ENCODE measurements at places on chromosomes 1 and 21.

GRCh38 chr21:40731206-40731605, 115.8 kb downstream of the DSCAM start:
- no peak for DNase-seq

DNA sequence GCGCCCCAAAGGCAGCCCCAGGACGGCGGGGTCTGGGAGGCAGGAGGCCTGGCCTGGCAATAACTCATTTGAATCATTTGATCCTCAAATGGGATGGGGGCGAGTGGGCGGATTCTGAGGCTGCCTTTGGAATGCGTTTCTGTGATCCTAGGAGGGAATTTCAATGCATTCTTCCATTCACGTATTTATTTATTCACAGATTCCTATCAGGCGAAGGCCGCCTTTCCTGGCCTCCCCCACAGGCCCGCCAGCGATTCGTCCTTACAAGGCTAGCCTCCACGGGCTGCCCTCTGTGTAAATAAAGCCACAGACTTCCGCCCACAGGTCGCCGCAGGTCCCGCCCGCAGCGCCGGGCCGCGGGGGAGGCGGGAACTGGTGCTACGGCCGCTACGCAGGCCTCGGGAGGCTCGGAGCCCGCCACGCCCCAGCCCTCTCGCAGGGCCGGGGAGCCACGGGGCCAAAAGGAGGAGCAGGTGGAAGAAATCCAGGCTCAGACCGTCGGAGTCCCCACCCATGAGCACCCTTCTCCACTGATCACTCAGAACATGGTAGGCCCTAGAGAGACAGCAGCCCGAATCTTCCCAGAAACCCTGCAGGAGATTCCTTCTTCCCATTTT, 31.3 kb upstream of the JUN start:
- peak; percentile 58 for DNase-seq

DNA sequence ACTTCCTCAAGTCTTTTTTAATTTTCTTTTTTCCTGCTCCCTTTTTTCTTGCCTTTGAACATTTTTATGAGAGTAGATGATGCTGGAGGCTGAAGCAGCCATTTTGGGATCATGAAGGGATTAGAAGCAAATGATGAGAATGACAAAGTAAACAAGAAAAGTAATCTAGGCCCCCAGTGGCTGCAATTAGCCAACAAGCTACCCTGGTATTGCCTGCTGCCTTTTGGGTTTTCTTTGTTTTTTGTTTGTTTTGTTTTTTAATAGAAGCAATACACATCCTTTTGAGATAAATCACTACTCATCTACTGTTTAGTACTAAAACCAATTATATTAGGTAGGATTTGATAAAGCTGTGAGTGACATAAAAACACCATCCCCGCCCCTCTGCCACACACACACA, 280.7 kb upstream of the ADGRL2 start:
- DNase-seq = no peak

GRCh38 chr21:41958886-41959563, 5.2 kb upstream of the C2CD2 start:
- DNase-seq = peak; percentile 13

DNA sequence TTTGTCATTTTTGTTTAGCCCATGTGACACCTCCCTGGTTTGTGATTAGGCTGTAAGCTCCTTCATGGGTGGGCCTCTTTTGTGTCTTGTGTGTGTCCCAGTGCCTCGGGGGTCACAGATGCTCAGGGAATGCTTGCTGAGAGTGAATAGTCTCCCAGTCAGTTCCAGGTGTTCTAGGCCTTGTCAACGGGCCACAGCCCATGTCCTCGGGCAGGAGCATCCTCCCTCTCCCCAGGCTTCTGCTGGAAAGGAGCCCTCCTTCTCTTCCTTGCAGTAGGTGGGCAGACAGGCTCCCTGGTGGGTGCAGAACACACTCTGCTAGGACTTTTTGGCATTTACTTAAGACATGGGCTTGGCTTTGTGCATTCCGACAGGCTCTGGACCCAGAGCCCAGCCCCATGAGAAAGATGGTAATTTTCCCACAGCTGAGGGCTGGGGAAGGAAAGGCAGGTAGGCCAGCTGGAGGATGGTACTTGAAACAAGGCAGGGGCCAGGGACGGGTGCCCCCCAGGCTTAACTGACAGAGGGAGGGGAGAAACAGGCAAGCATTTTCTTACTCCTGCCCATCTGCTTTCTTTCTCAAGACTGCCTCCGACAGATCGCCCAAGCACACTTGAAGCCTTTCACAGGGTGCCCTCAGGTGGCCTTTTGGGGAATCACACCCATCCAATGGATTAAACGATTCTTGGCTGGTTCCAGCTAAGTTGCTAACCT, 7.1 kb upstream of the CPLANE2 start:
- DNase-seq = peak; percentile 87

GRCh38 chr1:1622010-1622787, 6.9 kb downstream of the MIB2 start:
- DNase-seq = no peak

DNA sequence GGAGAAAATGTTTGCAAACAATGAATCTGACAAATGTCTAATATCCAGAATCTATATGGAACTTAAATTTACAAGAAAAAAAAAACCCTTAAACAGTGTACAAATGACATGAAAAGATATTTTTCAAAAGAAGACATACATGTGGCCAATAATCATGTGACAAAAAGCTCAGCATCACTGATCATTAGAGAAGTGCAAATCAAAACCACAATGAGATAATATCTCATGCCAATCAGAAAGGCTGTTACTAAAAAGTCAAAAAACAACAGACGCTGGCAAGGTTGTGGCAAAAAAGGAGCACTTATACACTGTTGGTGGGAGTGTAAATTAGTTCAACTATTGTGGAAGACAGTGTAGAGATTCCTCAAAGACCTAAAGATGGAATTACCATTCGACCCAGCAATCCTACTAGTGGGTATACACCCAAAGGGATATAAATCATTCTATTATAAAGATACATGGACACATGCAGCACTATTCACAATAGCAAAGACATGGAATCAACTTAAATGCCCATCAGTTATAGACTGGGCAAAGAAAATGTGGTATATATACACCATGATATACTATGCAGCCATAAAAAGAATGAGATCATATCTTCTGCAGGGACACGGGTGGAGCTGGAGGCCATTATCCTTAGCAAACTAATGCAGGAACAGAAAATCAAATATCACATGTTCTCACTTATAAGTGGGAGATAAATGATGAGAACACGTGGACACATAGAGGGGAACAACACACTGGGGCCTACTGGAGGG, 123.2 kb downstream of the PTPRC start:
- no peak for DNase-seq

DNA sequence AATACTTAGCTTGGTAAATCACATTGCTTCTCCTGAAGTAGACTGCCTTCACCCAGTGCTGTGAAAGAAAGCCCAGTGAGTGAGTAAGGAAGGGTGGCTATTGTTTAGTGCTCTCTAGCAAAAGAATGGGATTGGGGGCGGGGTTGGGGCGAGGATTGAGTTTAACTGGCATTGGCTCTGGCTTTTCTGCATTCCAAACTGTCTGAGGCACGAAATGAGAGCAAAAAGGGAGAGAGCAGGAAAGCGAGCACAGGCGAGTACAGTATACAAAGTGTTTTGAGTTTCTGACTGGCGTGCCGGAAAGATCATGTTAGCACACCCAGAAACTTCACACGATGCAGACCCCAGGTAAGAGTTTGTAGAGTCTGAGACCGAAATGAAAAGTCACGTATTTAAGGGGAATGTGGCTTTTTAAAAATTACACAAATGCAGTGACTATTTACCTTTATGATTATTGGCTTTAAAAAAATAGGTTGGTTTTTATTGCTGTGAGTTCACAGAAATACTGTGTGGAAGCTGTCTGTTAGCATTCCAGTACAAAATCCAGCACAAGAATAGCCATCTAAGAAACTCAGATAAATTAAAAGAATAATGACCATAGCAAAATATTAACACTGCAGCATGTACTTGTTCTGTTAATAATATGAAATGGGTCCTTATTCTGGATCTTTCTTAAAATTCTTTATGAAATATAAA, 155.4 kb downstream of the CLEC20A start:
- DNase-seq = peak; percentile 10

DNA sequence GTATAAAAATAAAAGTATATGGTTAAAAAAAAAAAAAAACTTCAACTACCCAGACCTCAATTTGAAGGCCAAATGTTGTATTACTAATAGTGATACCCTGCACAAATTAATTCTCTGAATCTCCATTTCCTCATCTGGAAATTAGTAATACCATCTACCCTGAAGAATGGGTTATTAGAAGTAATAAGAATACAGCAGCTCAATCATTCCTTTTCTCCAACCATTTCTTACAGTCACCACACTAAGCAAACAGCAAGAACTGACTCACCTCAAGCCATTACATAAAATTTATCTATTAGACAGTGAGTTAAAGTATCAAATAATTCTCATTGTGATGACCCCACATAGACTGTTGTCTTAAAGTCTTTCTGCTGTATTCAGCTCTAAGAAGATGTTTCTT, 39.6 kb downstream of the RERE start:
- no peak for DNase-seq

GRCh38 chr1:73604211-73604610, 593.8 kb downstream of the LRRIQ3 start:
- no peak for DNase-seq

- no peak for DNase-seq
Observed at GRCh38 chr1:107976836-107977235, 11.9 kb upstream of the VAV3 start.

DNA sequence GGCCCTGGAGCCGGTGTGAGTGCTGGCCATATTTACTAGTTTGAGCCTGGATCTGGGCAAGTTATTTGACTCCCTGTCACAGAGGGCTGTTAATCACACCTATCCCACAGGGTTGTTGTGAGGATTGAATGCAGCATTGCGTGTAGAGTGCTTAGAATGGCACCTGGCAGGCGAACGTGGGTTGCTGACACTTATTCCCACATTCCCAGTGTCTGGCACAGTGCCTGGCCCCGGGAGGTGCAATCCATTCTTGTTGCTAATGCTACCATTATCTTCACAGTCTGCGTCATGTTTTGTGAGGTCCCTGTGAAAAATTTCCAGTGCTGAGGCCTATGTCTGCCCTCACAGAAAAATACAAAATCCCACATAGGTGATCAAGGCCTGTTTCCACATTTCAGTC, 66.1 kb downstream of the CD2 start:
- no peak for DNase-seq

DNA sequence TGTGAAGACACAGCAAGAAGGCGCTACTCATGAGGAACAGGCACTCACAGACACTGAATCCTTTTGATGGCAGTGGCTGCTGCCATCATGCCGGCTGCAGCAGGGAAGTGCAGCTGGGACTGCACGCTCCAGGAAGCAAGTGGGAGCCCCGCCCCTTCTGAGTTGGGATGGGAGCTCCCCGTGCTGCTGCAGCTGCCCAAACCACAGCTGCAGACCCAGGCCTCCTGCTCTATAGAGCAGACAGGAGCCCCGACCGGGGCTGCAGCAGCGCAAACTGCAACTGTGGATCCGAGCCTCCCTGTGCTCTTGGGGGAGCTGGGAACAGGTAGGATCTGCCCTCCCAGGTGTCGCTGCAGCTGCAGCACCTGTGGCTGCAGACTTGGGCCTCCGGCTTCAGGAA, 65.2 kb upstream of the MARK1 start:
- no peak for DNase-seq

GRCh38 chr21:32134441-32135130, 144.3 kb downstream of the MIS18A start:
- DNase-seq = no peak
